ENCODE measurements at places on chromosomes 2 and 18.

DNA sequence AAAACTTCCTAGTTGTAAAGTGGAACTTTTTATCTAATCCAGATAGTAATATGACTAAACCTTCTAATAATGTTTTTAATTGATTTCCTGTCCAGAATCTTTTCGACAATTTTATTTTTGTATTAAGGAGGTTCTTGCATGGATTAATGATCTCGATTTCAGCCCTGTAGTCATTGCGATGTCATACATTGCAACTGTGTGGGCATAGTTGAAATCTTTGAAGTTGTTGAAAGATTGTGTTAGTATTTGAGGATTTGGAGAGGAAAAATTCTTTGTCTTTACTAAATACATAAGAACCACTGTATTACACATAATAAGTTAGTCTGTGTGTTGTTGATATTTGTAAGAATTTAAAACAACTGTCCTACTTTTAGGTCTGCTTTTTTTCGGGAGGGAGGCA is 31.1 kb downstream of the ACSL3 start:
- DNase-seq, result no peak

- DNase-seq, result no peak
Measured at GRCh38 chr2:86592547-86593230, 29.4 kb upstream of the CHMP3 start.

- no peak for DNase-seq
Measured at GRCh38 chr2:8822218-8822617, 15.2 kb downstream of the KIDINS220 start.

DNA sequence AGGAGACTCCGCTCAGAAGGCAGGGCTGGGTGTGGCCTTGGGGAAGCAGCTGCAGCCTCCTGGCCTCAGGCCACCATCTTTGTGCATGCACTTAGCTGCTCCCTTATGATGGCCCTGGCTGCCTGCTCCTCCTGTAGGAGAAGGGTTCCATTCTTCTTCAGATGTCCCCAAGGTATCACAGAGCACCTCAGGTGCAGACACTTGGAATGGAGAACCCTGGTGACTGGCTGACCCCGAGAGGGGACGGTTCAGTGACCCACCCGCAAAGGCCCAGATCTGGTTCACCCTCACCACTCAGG is 9.6 kb downstream of the GPAT2 start:
- no peak for DNase-seq

DNA sequence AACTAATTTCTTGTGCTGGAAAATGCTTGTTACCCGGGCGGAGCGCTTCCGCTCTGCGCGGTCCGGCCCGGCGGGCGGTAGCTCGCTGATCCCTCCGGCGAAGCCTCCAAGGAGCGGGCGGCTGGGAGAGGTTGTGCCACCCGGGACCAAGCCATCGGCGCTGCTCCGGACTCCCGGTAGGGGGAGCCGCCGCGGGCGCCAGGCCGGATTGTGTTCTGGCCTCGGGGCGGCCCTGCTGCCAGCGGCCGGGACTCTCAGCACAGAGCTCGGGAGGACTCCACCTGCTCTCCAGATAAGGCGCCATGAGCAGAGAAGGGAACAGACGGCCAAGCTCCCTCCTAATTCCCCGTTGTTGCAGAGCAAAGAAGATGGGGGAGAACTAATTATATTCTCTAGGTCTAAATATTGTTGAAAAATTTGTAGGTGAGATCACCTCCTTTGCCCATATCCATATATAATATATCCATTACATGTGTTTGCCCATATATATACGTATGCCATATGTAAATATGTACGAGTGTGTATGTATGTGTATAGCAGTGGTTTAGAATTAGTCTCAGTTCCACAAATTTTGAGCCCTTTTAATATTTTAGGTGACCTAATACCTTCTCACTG is 13.8 kb upstream of the SATB2 start:
- no peak for DNase-seq

DNA sequence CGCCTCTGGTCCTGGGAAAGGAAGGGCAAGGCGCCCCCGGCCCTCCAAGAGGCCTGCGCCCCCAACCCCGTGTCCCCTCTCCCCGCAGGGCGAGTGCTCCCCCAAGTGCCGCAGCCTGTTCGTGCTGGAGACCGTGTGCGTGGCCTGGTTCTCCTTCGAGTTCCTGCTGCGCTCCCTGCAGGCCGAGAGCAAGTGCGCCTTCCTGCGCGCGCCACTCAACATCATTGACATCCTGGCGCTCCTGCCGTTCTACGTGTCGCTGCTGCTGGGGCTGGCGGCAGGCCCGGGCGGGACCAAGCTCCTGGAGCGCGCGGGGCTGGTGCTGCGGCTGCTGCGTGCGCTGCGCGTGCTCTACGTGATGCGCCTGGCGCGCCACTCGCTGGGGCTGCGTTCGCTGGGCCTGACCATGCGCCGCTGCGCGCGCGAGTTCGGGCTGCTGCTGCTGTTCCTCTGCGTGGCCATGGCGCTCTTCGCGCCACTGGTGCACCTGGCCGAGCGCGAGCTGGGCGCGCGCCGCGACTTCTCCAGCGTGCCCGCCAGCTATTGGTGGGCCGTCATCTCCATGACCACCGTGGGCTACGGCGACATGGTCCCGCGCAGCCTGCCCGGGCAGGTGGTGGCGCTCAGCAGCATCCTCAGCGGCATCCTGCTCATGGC is 52.4 kb downstream of the SLC66A2 start:
- no peak for DNase-seq

DNA sequence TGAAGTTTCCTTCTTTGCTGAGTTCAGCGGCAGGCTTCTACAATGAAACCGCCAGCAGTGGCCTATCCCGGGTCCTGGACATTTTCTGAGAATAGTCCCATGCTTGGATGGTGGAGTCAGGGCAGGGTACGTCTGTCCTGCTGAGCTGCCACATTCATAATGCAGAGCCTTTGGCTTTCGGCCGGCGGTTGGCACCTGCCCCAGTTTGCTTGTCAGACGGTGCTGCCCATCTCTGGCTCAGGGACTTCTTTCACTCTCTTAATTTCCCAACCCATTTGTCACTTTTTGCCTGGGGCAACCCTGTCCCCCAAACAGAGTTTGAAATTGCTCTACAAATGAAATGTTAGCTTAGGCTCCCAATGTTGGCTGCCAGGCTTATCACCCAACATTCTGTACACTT is 57.2 kb downstream of the SOX11 start:
- no peak for DNase-seq

GRCh38 chr2:238080518-238080917 is 19.6 kb upstream of the ESPNL start:
- DNase-seq, result no peak

GRCh38 chr2:228646061-228646460 is 464.6 kb upstream of the SPHKAP start:
- no peak for DNase-seq

DNA sequence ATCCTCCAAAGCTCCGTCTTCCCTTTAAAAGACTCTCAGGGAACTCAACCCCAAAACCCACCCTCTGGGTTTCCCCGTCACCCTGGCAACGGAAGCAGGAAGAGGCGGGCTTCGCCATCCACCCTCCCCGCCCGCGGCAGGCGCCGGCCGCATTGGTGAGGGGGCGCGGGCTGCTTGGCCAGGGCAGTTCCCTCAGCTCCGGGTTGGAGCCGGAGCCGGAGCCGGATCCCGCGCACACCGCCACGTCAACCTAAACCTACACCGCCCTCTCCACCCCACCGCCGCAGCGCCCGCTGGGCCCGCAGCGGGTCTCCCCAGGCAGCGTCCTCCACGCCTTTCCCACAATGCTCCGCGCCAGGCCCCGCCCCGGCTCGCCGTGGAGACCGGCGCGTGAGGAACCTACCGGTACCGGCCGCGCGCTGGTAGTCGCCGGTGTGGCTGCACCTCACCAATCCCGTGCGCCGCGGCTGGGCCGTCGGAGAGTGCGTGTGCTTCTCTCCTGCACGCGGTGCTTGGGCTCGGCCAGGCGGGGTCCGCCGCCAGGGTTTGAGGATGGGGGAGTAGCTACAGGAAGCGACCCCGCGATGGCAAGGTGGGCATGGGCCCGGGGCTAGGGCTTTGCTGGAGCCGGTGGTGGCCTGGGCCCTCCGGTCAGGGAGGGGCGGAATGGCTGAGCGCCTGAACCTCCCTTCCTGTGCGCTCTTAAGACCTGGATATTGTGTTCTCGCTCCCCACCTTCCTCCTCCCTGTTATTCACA is at the start of gene DNAJC10:
Gene DNAJC10 (plus strand): TSS at position 366 of the 758 bp plus-strand sequence. CDS start 1,830 bp downstream, outside the sequence.
- DNase-seq, result peak; percentile 78

- no peak for DNase-seq
Measured at GRCh38 chr2:122927197-122927596, 1097.9 kb upstream of the CNTNAP5 start.

DNA sequence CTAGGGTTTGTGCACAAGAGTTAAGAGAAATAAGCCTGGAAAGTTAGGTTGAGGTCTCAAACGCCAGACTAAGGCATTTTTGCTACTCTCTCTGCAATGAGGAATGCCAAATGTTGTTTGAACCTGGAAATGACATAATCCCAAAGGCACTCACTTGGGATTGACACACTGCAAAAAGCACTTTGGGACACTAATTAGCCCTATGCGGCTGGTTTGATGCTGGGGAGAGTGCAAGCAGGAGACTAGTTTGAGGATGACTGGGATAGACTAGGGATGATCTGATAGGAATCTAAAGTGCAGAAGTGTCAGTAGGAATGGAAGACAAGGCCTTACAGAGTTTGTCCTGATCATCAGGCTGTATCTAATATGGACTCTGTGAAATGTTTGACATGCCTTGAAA is 469.0 kb downstream of the SLC4A3 start:
- DNase-seq, result no peak
